Ammon's horn (tissue), 1 donor: ENCODE measurements at places on chromosomes 2 and 18.
A peak's percentile ranks its signal among the peaks of the same experiment; 100 is the strongest.

DNA sequence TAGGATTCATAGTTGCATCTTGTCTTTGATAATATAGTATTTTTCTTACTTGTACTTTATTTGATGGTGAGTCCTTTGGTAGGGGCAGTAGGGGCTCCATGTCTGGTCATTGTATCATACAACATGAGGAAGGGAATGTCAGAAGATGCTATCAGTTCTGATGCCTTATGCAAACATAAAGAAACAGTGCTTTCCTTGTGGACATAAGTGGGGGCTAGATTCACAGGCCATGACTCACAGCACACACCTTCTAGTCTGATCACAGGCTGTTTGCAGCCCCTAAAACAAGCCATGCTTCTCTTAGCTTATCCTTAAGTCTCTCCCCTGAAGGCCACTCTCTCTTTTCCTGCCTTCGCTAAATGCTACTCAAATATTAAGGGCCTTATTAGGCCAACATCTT, 10.7 kb upstream of the SLC14A1 start:
- DNase-seq: no peak

- DNase-seq: no peak
Observed at GRCh38 chr2:12293874-12294273, 422.9 kb upstream of the TRIB2 start.

DNA sequence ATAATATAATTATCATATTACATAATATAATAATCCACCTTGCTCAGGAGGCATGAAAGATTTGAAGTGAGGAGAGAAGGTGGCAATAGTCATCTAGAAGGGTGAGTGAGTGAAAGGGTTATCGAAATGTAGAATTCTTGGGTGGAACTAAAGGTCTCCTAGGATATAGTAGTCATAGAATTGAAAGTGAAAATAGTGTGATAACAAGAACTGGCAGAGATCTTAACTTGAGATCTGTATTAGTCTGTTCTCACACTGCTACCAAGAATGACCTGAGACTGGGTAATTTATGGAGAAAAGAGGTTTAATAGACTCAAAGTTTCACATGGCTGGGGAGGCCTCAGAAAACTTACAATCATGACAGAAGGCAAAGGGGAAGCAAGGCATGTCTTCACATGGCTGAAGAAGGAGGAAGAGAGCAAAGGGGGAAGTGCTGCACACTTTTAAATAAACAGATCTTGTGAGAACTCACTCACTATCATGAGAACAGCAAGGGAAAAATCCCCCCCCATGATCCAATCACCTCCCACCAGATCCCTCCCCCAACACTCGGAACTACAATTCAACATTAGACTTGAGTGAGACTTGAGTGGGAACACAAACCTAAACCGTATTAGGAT, 351.5 kb downstream of the NR4A2 start:
- no peak for DNase-seq

DNA sequence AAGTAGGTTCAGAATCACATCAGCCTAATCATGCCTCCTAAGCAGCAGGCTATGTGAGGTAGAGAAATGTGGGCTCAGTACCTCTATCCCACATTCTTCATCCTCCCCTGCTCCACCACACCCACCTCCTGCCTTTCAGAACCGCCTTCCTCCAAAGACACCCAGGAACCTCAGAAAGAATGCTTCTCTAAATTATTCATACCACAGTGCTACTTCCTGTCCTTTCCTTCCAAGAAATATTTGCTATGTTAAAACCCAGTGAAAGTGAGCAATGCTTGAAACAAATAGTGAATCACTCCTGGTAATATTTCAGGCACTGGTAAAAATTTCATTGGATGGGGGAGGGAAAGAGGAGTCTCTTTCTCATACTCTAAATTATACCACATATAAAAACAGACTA, 24.0 kb upstream of the CREB1 start:
- DNase-seq: peak; percentile 1

GRCh38 chr2:233064530-233065199, 4.5 kb downstream of the INPP5D start:
- no peak for DNase-seq

- no peak for DNase-seq
Observed at GRCh38 chr18:678482-679182, 21.2 kb downstream of the TYMS start.

- DNase-seq: no peak
Observed at GRCh38 chr18:46630991-46631390, 26.0 kb downstream of the LOXHD1 start.

GRCh38 chr2:240519396-240520129, 38.2 kb downstream of the ANKMY1 start:
- DNase-seq: no peak

GRCh38 chr2:228798458-228799207, 472.5 kb downstream of the PID1 start:
- DNase-seq: no peak

- no peak for DNase-seq
Observed at GRCh38 chr2:132607426-132608090, 62.4 kb downstream of the LYPD1 start.

GRCh38 chr2:100235098-100235497, 87.2 kb downstream of the LONRF2 start:
- DNase-seq: no peak

- DNase-seq: no peak
Observed at GRCh38 chr18:75249672-75250470, 39.3 kb downstream of the TSHZ1 start.

DNA sequence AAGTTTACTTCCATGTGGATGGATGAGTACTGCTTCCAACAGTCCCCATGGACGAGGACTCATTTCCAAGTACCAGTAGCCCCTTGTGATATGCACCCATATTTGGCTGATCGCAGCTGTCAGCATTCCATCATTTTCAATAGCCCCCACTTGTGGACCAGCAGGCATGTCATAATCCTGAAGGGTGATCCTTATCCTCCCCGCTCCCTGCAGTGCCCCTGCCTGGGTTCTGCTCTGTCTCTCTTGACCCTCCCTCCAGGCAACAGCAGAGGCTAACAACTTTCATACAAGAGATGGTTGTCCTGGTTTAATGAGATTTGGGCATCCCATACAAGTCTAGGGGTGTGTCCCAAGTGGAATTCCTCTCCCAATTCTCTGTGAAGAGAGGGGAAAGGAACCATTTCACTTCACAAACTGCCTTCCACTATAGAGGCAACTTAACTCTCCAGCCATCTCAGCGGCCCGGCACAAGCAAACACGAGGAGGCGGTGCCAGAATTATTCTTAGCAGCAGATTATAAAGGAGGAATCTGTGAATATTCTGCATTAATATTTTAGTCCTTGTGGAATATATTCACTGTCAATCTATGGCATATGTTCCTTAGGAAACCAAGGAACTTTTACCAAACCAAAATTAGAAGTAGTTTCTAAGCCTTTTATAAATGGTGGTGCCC, 110.7 kb downstream of the RTN4 start:
- no peak for DNase-seq

DNA sequence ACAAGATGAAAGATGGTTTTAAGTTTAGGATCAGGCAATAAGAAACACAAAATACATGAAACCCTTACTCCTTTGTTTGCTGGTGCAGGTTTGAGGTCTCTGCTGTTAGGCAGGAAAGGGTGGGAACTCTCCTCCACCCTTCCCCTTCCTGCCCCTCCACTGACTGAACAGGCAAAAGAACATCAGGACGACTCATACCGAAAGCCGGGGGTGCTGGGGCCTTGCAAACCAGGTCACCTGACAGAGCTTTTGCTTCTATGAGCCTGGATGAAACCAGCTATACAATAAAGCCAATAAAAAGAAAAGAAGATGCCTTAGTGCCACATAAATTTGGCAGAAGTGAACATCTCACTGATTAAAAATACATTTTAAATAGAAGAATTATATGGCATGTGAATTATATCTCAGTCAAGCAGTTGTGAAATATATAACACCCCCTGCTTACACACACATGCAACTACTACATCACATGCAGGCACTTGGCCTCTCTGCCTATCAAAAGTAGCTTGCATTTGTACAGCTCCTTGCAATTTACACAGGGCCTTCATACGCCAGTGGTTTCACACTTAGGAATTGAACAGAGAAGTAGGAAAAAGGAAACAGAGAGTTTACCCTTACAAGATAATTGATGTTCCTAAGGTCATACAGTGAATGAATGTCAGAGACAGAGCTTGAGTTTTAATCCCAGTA, 215.1 kb upstream of the TRIB2 start:
- no peak for DNase-seq

DNA sequence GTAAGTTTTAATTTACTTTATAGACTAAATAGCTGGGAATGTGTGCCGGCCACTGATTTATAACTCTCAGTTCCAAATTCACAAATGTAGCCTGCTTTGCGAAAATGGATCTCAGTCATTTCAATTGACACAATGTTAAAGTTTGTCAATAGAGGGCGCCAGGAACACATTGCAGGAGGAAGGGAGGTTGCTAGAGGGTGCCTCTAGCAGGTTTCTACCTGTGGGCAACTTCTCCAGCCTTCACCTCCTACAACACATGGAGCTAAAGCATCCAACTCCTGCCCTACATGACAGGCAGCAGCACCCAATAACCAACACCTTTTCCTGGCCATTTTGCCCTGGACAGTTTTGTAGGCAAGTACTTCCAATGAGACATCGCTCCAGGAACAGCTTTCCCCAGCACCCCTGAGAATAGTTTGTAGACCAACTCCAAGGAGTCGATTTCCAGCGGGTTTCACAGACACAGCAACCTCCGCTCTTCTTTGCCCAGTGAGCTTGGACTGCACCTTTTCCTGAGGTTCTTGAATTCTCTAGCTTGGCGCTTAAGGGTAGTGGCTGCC, 784.8 kb upstream of the CDH2 start:
- DNase-seq: peak; percentile 8

DNA sequence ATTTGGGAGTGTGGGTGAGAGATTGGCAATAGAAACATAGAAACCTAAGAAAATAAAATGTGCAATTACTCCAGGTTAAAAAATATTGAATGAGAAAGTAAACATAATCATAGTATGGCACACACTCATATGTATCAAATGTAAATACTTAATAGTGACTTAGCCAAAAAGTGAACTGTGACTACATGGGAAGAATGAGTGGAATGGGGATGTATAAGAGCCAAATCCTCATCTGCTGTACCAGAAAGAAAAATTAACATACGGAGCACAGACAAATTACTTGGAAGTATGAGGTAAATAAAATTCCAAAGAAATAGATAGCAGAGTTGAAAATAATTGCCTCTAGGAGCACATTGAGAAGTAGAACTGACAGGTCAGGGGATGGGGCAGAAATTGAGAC, 4.0 kb downstream of the FLACC1 start:
- DNase-seq: no peak

DNA sequence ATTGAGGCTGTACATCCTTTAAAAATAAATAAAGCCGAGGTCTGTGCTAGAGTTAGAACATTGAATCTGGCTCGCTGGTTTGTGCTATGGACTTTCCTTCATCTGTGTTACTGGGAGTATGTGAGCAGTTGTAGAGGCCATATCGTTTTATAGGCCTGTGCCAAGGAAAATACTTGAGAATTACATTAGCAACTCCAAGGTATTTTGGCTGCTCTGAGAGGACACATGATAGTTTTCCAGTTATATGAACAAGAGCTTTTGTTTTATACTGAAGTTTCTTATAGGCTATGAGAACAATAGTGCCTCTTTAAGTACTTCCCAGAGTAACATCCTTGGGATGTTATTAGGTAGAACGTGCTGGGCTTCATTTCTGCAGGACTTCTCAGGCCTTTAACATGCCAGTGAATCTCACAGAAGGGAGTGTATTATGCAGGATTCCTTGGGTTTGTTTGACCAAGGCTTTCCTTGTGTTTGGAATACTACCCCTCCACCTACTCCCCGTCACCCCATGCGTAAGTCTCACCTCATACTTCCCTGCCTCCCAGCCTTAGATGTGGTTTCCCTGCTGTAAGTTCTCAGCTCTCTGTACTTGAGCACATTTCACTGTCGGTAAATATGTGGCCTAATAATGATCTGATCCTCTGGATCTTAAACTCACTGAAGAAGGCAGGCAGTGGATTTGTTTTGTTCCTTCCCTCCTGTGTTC, 21.0 kb downstream of the TCF7L1 start:
- DNase-seq: no peak

DNA sequence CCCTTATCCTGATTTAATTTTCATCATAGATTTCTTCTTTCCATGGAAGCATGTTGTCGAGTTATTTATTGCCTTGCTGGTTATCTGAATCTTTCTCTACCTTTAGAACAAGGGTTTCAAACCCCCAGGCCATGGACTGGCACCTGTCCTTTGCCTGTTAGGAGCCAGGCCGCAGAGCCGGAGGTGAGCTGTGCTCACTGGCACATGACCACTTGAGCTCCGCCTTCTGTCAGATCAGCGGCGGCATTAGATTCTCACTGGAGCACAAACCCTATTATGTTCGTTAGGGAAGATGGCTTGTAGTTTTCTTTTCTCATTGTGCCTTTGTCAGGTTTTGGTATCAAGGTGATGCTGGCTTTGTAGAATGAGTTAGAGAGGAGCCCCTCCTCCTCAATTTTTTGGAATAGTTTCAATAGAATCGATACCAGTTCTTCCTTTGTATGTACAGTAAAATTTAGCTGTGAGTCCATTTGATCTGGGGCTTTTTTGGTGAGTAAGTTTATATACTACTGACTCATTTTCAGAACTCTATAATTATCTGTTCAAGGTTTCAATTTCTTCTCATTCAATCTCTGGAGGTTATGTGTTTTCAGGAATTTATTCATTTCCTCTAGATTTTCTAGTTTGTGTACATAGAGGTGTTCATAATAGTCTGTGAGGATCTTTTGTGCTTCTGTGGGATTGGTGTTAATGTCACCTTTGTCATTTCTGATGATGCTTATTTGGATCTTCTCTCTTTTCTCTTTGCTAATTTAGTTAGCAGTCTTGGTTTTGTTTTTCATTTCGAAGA, 668.0 kb upstream of the FAM98A start:
- DNase-seq: no peak

DNA sequence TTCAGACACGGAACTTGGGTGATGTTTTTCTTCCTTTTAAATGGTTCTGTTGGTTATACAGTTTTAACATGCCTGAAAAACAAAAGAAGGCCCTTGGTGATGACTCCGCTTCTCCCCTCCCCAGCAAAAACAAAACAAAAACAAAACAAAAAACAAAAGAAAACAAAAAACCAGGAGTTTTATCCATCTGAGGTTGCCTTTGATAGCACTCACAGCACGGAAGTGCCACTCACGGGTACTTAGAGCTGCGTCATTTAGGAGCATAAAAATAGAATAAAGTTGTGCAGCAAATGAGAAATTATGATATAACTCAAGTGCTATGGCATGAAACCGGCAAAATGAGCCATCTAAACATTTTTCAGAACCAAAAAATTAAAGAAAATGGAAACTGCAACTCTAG, 57.7 kb downstream of the ZEB2 start:
- no peak for DNase-seq

- DNase-seq: no peak
Observed at GRCh38 chr18:61239051-61239450, 94.2 kb upstream of the CDH20 start.
